ENCODE measurements at places on chromosomes 4 and X.

- no peak for DNase-seq
These were observed 225.9 kb downstream of the NR3C2 start for GRCh38 chr4:148216321-148216720.

GRCh38 chrX:2521092-2521926 is 20.5 kb upstream of the DHRSX start:
- no peak for DNase-seq

DNA sequence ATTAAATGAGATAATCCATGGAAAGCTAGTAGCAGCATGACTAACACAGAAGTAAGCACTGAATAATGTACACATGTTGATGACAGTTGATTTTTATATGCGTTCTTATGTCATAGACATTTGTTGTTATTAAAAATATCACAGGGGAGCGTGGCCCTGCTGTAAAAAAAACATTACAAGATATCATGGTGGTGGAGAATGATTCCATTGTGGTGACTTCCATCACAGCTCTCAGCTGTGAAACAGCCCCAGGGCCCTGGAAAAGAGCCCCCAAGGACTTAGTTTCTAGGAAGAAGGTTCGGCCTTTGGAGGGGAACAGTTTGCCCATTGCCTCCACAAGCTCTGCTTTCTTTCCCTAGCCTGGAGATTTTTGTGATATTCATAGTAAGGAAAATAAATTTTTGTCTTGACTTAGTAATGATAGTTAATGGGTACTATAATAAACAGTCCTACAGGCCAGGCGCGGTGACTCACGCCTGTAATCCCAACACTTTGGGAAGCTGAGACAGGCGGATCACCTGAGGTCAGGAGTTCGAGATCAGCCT is 49.9 kb downstream of the FAM114A1 start:
- DNase-seq = peak; percentile 89

DNA sequence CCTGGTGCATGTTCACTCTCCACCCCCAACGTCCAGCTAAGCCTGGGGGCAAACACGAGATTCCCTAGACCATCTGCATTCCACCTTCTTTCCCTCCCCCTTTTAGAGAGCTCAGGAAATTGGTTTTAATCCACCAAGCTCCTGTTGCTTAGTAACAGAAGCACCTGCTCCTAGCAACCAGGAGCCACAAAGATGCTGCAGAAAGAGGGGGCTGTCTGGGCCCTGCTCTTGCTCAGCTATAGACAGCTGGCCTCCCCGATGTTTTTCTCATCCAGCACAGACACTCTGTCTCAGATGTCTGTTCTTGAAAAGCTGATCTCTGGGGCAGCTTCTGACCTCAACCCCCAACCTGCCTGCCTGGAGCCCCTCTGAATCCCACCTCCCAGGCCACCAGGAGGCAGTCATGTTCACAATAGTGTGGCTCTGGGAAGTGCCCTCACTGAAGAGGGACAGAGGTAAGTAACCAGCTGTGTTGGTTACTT is 71.5 kb downstream of the SLC16A2 start:
- no peak for DNase-seq

DNA sequence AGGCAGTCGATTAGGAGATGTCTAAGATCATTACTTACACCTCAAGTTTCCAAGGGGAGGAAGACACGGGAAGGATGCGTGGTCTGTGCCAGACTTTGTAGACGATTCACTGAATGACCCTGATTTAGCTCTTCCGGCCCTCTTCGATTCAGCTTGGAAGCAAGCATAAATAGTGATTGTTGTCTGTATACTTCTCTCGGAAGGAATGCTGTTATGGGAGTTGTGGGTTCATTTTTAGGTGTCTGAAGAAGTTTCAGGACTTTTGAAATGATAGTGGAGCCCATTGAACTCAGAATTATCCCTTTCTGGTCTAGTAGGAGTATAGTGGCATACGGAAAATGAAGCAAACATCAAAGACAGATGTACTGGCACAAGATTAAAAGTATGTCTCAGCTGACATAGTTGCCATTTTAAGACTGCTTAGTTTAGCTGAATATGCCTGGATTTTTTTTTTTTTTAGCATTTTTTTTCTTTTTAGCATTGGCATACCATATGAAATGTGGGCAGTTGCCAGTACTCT is 1.0 kb upstream of the ANKRD17 start:
- DNase-seq = no peak

- no peak for DNase-seq
These were observed 53.9 kb upstream of the PPP2R3B start for GRCh38 chrX:440636-441035.

DNA sequence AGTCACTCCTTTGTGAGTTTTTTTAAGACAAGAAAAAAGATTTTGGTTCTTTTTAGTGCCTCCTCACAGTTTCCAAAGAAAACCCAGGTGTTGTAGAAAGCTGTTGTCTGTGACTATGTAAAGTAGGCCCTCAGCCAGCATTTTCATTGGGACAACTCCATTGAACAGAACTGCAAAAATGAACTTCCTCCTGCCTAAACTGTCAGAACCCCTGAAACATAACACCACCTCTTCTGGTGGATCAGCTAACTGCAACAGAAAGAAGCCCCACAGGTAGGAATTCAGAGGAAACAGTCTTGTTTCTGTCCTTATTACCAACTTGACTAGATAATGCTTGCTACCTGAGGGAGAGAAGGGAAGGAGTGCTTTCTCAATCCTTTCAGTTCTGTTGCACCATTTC is 3.4 kb upstream of the ATP11C start:
- no peak for DNase-seq

- no peak for DNase-seq
These were observed 144.0 kb downstream of the SH3KBP1 start for GRCh38 chrX:19743386-19743785.

DNA sequence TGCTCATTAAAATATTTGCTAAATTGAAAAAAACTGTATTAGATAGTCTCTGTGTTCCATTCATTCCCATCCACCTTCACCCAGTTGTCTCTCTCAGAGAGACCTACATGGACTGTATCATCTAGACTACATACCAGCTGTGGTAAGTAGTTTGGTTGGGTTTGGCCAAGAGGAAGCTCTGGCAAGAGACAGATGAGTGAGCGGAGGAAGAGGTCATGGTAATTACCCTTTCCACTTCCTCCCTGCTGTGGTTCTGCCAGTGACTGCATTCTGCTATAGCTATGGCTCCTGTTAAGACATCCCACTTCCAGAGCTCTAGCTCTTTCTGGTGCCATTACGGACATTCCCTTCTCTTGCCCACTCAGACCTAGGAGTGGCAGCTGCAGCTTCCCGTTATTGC is 239.0 kb upstream of the MID1 start:
- no peak for DNase-seq

- no peak for DNase-seq
These were observed 307.4 kb downstream of the RAB28 start for GRCh38 chr4:13176741-13177142.

DNA sequence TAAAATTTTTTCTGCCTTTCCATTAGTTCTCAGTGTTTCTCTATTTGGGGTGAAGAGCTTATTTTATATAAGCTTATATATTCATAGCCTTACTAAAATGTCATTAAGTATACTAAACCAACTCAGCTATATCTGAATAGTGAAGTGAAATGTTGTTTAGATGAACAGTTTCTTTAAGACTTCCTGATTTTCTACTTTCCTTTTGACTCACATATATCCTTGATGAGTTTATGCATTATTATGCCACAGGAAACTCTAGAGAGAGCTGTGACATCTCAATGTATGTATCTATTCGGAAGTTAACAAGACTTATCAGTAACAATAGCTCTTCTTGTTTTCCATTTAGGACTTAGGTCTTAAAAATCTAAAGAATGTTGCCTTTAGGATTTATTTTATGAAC is 1491.8 kb upstream of the IGFBP7 start:
- no peak for DNase-seq

GRCh38 chr4:6426571-6427438 is 45.6 kb downstream of the PPP2R2C start:
- DNase-seq = no peak

- no peak for DNase-seq
These were observed 89.5 kb upstream of the CITED1 start for GRCh38 chrX:72395237-72395636.

DNA sequence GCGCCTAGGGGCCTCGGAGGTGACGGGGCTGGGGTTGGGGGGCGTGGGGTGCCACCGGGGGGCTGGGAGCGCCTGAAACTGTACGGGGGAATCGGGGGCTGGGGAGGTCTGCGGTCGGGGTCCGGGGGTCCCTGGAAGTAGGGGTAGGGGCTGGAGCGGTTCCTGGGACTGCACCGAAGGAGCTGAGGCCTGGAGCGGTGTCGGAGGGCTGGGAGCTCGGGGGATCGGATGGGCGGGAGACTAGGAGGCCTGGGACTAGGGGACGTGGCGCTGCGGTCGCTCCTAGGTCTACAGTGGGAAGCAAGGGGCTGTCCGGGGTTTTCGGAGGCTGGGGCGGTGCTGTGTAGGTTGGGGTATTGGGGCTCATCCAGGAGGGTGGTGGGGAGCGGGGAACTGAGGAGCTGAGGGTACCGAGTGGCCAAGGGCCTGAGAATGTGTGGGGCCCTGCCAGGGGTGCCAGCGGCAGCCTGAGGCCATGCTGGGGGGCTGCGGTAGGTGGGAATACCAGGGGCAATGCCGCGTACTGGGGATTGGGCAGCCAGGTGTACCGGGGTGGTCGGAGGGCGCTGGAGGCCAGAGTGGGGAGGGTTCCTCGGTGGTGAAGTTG is 562 bp downstream of the AKAP17A start:
- DNase-seq = no peak

DNA sequence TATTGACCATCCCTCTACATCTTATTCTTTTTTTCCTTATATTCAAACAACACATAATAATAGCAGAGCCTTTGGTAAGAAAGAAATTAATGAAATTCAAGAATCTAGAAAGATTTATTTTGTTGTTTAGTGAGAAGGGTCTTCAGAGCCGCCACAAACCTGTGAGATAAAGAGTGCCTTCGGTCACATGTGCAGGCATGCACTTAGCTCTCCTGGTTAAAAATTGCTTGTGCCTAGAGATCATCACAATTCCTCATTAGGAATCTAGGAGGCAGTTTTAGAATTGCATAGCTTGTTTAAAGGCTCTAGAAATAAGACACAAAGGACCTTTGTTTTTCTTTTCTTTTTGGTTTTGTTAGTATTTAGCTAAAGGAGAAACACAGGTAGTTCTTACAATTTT is 1948.4 kb upstream of the IGFBP7 start:
- no peak for DNase-seq

DNA sequence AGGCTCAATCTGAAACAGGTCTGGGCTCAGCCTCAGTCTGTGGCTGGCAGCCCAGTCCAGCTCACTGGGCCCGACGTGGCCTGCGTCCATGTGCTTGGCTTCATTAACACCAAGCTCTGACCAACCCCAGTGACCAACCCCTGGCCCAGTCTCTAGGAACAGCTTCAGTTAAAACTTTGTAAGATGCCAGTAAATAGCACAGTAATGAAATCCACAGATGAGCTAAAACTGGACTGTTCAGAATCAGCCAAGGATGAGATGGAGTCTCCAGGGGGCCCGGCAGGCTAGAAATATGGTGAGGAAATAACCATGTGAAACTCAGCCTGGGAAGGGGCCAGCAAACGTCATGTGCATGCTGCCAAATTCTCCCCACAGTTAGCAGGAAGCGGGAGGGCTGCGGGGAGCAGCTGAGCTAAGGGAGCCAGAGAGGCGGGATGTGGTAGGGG is 37.1 kb upstream of the XPNPEP2 start:
- DNase-seq = peak; percentile 18

- DNase-seq = no peak
These were observed 538.7 kb upstream of the PABPC4L start for GRCh38 chr4:134740290-134740689.

DNA sequence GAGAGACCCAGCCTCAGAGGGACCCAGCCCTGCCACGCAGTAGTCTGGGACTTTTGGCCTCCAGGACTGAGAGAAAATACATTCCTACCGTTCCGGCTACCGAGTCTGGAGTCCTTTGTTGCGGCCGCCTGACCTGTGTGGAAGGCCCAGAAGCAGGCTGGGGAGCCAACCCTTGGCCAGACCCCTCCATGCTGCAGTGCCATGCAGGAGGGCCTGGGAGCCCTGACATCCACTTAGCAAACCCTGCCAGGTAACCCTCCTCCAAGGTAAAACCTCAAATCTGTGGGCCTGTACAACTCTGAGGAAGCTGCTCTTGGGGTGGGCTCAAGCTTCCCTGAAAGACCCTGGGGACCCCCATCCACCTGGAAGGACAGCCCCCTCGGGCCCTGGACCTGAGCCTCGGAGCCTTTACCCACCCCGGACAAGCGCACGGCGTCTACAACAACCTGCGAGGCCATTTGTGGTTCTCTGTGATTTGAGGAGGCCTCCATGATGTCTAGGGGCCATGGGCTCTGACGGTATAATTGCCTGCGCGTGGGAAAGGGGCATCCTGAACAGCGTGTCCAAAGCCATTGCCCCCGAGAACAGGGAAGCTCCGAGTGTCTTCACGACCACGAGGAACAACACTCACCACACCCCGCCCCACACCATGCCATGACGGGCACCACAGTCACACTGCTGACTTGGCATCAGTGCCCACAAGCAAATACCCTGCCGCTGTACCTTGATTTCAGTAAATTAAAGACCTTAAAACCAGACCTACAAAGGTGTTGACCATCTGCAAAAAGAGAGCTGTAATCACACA is 58.7 kb downstream of the ZFYVE28 start:
- DNase-seq = no peak

- peak; percentile 97 for DNase-seq
These were observed 3.1 kb upstream of the OCIAD2 start for GRCh38 chr4:48909697-48910096.

DNA sequence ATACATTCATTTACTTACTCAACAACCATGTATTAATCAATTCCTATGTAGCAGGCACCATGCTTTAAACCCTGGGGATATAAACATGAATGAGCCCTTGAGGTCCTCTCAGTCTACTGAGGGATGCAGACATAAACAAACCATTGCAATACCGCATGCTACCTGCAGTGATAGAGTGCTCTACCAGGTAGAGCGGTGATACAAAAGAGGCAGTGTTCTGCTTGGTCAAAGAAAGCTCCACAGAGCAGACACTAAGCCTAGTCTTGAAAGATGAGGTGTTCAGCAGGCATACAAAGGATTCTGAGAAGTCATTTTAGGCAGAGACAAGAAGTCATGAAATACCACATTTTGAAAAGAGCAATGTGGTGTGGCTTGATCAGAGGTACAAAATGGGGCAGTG is 26.9 kb upstream of the AMOT start:
- DNase-seq = no peak

DNA sequence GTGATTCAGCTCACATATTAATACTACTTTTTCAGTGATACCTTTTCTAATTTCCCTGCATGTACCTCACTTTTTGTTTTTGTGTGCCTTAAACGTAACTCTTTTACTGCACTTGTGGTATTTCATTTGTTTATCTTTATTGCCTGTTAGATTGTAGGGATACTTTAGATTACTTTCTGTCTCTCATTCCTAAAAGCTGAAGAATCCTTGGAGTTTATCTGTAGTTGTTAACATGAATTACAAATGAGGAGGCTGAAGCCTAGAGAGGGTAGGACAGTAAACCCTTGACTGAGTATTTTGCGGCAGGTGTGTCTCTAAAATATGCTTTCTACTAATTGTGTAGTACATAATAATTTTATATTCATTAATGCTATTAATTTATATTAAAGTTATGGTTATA is 34.9 kb downstream of the BMP2K start:
- DNase-seq = no peak

Measured in fibroblast of skin of back (primary cell).